ENCODE measurements at places on chromosomes 16 and 17.
A peak's percentile ranks its signal among the peaks of the same experiment; 100 is the strongest.

DNA sequence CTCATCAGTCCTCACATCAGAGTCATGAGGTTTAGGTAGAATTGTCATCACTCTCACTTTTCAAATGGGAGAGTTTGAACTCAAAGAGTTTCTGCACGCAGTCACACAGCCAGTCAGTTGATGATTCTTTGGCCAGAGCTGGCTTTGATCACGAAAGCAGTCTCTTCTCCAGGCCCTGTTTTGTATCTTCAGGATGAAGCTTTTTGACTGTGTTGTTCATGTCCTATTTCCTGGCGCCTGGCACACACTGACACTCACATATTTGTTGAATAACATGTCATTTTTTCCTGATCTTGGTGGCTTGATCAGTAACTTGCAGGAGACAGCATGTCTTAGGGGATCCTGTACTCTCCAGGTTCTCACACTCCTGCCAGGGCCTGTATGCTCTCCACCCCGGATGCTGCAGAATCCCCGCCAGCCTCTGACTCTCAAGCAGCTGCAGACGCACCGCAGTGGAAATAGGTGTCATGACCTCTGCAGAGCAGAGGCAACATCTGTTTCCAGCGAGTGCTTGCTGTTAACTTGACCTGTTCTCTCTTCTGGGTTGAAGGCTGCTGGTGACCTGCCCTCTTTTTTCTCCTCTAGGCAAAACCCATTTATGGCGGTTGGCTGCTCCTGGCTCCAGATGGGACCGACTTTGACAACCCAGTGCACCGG is 33.0 kb downstream of the MPRIP start:
- DNase-seq: no peak

DNA sequence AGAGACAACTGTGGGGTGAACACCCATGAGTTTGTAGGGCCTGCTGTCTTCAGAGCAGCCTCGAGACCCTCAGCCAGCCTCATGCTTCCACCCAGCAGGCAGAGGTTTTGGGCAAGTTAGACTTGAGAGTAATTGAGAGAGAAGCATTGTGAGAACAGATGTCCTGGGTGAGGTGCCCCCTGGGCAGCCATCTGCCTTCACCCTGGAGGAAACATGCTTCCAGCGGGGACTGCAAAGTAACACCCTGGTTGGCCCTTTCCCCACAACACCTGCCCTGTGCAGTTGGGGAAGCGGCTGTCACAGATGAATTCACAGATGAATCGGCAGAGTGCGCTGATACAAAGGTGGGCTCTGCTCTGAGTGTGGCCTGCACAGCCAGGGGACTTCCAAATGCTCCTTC is 23.4 kb downstream of the ATPAF2 start:
- no peak for DNase-seq

GRCh38 chr17:69605571-69605970 is 191.1 kb downstream of the MAP2K6 start:
- no peak for DNase-seq

GRCh38 chr16:84044118-84044488 is 1.5 kb upstream of the SLC38A8 start:
- DNase-seq: no peak

- peak; percentile 58 for DNase-seq
Observed at GRCh38 chr17:35433075-35433894, 985 bp upstream of the SLFN12 start.

- no peak for DNase-seq
Observed at GRCh38 chr16:4208341-4208751, 33.5 kb downstream of the SRL start.

- no peak for DNase-seq
Observed at GRCh38 chr17:32794533-32795246, 82.2 kb downstream of the MYO1D start.

DNA sequence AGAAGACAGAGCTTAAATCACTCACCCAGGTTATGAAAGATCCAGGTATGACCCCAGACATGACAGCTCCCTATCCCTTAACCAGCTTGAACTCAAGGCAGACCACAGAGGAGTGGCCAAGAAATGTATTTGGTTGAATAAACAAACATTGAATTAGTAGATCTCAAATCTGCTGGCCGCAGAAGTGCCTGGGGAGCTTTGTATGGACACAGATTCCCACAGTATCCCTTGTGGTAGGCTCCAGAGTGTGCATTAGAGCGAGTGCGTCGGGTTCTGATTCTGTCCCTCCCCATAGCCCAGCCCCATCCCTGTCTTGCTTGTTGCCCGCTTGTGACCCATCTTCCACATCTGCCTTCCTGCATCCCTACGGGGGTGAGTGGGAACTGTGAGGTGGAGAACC is 118.8 kb upstream of the FOXF1 start:
- DNase-seq: no peak

DNA sequence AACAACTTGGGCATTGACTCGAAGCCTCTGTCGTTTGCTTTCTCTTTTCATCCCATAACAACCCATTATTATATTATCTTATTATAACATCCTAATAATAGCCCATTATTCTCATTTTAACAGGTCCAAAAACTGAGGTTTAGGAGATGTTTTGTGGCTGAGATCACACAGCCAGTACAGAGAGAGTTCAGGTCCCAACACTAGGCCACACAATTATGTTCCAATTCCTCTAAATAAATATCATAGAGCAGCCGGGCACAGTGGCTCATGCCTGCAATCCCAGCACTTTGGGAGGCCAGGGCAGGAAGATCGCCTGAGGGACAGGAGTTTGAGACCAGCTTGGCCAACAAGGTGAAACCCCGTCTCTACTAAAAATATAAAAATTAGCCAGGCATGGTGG is 40.3 kb upstream of the KIFC3 start:
- no peak for DNase-seq

GRCh38 chr16:81293909-81294802 is 20.6 kb upstream of the GAN start:
- no peak for DNase-seq

- no peak for DNase-seq
Observed at GRCh38 chr17:52233176-52233575, 74.7 kb upstream of the CA10 start.

- DNase-seq: no peak
Observed at GRCh38 chr17:17846645-17847044, 9.9 kb upstream of the SREBF1 start.

DNA sequence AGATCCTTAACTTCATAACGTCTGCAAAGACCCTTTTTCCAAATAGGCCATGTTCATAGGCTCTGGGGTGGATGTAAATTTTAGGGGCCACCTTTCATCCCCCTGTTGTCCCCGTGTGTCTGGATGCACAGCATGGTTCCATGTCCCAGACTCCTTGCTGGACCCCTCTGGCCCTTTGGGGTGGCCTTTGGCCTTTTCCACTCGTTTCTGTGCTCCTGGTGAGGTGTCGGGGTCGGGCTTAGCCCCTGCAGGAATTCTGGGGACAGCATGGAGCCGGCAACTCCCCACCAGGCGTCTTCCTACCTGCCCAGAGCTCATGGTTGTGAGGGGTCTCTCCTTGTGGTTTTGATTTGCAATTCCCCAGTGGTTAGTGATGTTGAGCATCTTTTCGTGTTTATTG is 183.5 kb downstream of the SEC14L1 start:
- DNase-seq: no peak

GRCh38 chr16:3625911-3626732 is 14.7 kb upstream of the SLX4 start:
- DNase-seq: peak; percentile 39

DNA sequence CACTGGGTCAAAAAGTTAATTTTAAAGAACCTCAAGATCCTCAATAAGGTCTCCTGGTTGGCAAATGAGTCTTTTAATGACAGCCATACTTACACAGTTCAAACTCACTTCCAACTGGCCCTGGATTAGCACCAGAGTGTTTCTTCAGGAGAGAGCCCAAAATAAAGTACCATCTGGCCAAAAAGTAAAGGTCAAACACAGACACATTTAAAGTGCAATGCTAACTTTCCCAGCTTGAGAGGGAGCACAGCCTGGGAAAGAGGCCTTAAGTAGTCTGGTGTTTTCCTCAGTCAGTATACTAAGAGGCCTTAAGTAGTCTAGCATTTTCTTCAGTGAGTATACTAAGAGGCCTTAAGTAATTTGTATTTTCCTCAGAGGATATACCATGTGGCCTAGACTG is 46.6 kb upstream of the ERN1 start:
- DNase-seq: no peak

- peak; percentile 54 for DNase-seq
Observed at GRCh38 chr17:74736513-74737298, at the start of gene RAB37. TSS of gene RAB37 (plus strand) at chr17:74737256. CDS start at chr17:74737273, 17 bp downstream.

GRCh38 chr17:61317779-61318178 is 81.9 kb upstream of the TBX2 start:
- no peak for DNase-seq

- DNase-seq: no peak
Observed at GRCh38 chr16:1366712-1367299, 15.1 kb downstream of the GNPTG start.

- no peak for DNase-seq
Observed at GRCh38 chr17:80930335-80931279, 61.0 kb upstream of the CHMP6 start.

GRCh38 chr16:4604401-4604800 is 10.3 kb downstream of the UBALD1 start:
- DNase-seq: no peak

GRCh38 chr16:30740364-30741251 is 7.6 kb upstream of the PHKG2 start:
- DNase-seq: no peak

- no peak for DNase-seq
Observed at GRCh38 chr16:67254801-67255552, 6.2 kb downstream of the SLC9A5 start.

GRCh38 chr16:58037365-58038057 is 12.0 kb downstream of the MMP15 start:
- DNase-seq: no peak

DNA sequence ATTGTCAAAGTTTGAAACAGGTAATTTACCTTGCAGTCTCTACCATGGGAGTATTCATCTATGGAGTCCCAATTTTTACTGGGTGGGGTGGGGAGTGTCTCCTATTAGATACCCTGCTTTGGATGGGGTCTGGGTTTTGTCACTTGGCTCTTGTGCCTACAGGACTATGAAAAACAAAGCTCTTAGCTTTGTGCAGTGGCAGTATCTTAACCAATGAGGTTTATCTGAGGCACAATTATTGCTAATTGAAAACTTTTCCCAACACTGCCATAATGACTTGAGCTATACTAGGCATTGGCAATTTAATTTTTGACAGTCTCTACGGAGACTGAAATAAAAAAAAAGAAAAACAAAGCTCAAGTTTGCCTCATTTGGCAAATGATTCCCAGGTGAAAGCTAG is 3.8 kb upstream of the ZFP90 start:
- DNase-seq: no peak

DNA sequence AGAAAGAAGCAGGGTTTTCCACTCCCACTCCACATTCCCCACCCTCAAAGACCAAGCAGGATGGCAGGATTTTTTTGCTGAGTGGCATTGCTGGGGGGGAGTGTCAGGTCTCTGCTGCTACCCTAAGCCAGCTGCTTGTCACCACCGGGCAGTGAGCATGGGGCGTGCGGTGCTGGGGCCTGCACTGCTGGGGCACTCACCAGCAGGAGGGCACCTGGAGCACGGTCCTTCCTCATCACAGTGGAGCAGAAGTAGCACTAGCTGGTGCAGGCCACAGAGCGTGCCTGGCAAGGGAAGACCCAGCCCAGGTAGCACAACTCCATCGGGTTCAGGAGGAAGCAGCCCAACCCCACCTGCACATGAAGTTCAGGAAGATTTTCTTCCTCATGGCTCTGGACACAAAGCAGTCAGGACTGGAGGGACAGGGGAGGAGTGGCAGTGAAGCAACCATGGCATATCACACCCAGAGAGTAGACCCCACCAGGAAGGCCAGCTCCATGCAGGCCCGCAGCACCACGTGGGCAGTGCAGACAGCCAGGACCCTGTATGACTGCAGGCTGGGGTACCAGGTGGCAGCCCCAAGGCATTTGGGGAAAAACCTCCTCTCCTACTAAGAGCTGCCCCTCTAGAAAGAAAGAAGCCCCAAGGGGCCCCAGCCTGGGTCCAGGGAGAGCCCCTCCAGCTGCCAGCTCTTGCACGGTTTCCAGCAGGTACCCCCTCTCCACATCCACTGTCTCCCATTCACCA is 16.7 kb upstream of the MYO18A start:
- DNase-seq: no peak

- DNase-seq: no peak
Observed at GRCh38 chr16:74874123-74874522, 99.5 kb upstream of the FA2H start.

- DNase-seq: no peak
Observed at GRCh38 chr16:5027086-5027485, 6.6 kb downstream of the NAGPA start.

DNA sequence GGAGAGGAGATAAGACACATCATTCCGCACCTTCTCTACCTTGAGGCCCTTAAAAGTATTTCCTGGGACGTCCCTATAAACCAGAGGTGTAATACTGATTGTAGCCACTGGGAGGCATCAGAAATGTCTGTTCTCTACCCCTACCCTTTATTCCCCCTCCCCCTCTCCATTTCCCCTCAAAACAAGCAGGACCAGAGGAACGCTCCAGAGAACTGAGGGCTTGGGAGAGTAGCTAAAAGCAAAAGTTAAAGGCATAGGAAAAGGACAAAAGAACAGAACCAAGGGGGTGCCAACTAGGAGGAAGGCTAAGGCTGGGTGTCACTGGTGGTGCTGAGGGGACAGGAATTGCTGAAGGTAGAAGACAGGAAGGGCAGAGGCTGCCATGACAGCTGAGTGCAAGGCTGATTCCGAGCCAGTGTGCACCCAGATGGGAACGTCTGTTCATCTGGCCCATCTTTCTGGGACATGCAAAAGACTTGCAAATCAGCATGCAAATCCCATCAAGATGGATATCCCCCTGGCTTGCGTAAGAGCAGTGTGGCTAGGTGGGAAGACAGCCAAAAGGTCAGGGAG is 6.7 kb downstream of the CAMTA2 start:
- peak; percentile 82 for DNase-seq

DNA sequence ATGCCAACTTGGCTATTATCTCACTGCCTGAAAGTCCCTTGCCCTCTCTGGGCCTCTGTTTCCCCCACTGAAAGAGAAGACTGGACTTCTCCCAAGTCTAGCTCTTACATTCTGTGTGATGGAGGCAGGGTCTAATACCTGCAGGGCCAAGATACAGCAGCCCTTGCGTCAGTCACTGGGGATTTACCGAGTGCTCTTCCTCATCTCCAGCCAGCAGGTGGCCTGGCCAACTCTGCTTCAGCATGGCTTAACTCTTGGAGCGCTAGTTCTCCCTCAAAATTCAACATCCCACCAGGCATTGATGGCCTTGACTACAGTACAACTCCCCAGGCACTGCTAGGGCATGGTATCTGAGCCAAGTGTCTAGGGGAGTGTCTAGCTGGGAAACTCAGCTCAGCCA is 19.9 kb upstream of the MTMR4 start:
- DNase-seq: no peak

DNA sequence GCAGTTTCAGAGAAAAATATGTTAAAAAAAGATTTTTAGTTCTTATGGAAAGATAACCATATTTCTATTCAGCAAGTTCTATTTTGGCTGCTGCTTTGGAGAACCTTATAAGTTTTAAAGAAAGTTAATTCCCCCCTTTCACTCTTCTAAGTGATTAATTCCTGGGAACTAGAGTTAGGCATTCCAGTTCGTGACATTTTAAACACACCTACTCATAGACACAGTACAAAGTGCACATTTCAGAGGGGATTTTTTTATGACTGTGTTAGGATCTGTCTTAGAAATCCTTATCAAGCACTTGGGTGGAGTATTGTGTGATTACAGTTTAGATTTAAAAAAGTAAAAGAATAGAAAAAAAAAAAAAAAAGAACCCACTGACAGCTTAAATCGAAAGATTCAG is 3.5 kb upstream of the CDH11 start:
- no peak for DNase-seq

GRCh38 chr17:44847586-44847985 is at the start of gene HIGD1B:
TSS of gene HIGD1B (plus strand) at chr17:44847883. CDS start at chr17:44848153, 270 bp downstream.
- DNase-seq: no peak
